ENCODE measurements at places on chromosomes 2 and 18.

- DNase-seq = no peak
These were observed 8.3 kb downstream of the MAT2A start for GRCh38 chr2:85547089-85547858.

- DNase-seq = peak; percentile 32
These were observed 59.0 kb upstream of the SPRED2 start for GRCh38 chr2:65491381-65491905.

- peak; percentile 97 for DNase-seq
These were observed 613.9 kb downstream of the IRS1 start for GRCh38 chr2:226185616-226186211.

GRCh38 chr2:83970217-83970929 is 488.7 kb downstream of the SUCLG1 start:
- no peak for DNase-seq

- no peak for DNase-seq
These were observed 4.7 kb downstream of the NMUR1 start for GRCh38 chr2:231525248-231526163.

GRCh38 chr18:29383311-29384273 is 1206.7 kb upstream of the CDH2 start:
- DNase-seq = peak; percentile 36

GRCh38 chr18:44654573-44654972 is 26.1 kb upstream of the SETBP1 start:
- DNase-seq = peak; percentile 87

DNA sequence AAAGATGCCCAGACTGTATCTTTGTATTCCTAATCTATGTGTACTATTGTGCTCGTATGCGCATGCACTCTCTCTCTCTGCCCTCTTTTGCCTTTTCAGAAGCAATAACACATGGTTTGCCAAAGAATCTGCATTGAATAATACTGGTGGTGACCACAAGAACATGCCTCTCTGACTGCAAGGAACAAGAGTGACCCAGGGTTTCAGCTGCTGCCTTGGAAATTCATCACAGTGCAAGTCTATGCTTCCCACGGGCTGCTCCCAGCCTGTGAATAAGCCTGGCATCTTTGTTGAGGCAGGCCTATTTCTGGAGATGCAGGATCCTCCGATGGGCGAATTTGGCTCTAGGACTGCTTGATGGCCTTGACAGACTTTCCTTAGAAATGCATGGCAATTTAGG is 689.4 kb upstream of the FANCL start:
- DNase-seq = no peak

- peak; percentile 58 for DNase-seq
These were observed 17.1 kb upstream of the OSBPL6 start for GRCh38 chr2:178177066-178177679.

DNA sequence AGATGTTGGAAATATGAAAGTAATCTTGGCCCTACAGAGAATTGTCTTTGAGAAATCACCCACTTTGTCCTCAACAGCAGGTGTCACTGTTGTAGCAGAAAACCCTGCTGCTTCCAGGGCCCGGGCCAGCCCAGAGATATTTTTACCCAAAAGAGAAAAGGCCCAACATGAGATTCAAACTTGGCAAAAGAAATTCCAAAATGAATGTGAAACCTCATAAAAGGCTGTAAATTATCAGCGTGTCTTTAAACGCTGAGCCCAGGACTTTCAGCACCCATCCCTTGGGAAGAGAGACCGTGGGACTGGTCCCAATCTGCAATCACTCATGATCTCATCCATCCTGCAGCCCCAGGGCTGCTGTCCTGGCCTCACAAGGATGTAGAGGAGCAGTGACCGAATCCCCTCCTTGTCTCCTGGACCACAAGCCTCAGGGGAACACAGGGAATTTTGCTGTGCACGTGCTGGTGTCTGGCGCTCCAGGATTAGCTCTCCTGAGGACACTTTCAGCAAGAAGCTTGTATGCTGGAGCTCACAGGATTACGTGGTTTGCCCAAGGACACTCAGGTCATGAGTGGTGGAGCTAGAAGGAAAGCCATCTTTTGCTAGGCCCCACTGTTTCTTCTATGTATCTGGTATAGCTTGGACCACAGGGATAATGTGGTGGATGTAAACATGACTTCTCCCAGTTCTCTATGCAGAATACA is 202.1 kb downstream of the RNF144A start:
- peak; percentile 74 for DNase-seq

- DNase-seq = peak; percentile 20
These were observed 564 bp downstream of the GCC2 start for GRCh38 chr2:108449410-108450130.

- no peak for DNase-seq
These were observed 38.8 kb upstream of the CAVIN2 start for GRCh38 chr2:191885650-191886049.

GRCh38 chr2:179019260-179019659 is 30.7 kb downstream of the CCDC141 start:
- no peak for DNase-seq

DNA sequence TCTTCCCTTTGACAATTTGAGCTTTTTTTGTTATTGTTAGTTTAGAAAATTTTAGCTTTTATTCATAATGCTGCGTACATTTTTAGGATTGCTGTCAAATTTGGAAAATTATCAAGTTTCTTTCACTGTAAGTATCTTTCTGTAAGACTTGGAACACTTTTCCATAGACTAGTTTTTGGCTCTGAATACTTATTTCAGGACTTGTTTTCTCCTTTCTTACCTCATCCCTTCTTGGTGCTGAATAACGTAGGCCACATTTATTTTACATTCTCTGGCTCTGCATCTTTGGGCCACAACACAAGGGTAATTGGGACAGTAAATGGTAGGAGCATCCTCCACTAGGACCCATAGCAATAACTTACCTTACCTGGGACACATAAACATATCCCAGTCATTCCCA is 85.1 kb downstream of the CCDC85A start:
- DNase-seq = no peak

- peak; percentile 61 for DNase-seq
These were observed 52.3 kb downstream of the RAB10 start for GRCh38 chr2:26086155-26086637.

DNA sequence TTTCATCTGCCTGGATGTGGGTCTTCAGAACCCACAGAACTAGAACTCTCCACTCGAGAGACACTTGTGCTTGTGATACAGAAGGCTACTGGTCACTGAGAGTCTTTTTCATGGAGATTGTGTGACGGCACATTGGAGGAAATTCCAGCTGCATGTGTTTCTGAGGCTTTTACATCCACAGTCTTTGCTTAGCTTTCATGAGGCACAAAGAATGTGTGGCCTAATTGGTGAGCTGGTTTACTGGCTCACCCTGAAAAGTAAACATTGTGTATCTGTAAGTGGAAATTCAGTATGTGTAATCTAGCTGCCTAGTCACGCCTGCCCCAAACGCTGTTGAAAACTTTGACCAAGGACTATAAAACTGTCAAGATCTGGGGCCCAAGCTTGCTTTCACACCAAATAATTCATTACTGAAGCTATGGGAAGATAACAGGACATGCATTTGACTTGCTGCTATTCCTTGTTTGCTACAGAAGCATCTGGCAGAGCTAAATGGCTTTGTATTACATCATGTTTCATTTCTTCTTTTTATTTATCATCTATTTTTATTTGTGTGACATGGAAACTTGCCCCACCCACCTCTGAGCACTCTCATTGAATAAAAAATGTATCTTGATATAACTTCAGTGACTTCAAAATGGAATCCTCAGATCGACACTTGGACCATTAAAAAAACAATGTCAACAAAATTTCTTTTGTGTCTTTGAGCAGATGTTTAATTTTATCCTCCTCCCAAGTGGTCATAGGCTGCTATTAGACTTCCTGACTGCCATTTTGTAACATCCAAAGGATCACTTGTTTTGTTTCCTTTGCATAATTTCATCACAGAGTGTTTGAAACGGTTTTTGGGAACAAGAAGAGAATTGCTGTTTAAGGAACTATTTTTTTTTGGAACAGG is 80.2 kb downstream of the EFEMP1 start:
- DNase-seq = peak; percentile 99

GRCh38 chr18:76866666-76867065 is 44.3 kb downstream of the ZNF236 start:
- DNase-seq = no peak
